ENCODE measurements at places on chromosomes 6 and 20.

- no peak for DNase-seq
Measured at GRCh38 chr20:33812908-33813462, 1.8 kb downstream of the CHMP4B start.

DNA sequence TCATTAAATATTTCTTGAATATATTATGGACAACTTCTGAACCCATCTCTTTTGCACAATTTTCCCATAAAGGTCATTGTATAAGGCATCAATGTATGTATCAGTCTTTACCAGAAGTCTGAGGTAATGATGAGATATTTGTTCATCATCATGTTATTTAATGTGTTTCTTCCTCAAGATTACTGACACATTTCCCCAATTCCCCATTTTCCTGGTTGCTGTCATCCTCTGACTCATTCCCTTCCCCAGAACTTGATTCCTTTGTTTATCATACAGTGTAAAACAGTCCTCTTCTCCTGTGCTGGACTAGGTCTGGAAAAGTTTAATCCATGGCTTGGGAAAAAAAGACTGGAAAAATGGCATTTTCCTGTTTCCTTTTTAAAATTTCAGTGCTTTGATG lies 107.9 kb upstream of the FLRT3 start:
- no peak for DNase-seq

- DNase-seq, result no peak
Measured at GRCh38 chr6:151431337-151431736, 20.6 kb downstream of the RMND1 start.

DNA sequence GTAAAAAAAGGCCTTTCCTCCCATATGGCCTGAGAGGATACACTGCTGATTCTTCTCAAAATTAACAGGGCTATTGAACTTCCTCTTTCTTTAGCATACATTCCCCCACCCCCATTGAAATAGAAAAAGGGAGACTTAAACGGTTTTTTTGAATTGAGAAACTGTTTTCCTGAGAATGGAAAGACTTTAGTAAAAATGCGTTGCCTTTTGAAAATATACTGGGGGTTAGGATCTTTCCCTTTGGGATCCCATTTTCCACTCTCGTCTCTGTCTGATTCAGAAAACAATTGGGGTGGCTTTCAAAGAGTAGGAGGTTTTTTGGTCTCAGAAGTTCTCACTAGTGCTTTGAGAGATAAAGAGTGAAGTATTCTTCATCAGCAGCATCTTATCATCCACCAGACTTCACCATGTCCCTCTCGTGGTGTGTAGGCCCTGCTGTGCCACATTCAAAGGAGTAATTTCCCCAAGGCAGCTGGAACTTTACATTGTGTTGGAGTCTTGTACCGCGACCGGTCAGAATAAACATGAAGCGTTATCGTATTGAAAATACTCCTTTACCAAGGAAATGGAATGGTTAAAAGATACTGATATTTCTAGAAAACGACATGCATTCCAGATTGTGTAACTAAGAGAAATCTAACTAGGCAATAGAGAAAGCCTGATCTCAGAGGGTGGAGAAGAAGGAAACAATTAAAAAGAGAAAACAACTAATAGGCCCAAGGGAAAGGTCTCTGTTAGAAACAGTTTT lies 10.6 kb downstream of the MYB start:
- no peak for DNase-seq

DNA sequence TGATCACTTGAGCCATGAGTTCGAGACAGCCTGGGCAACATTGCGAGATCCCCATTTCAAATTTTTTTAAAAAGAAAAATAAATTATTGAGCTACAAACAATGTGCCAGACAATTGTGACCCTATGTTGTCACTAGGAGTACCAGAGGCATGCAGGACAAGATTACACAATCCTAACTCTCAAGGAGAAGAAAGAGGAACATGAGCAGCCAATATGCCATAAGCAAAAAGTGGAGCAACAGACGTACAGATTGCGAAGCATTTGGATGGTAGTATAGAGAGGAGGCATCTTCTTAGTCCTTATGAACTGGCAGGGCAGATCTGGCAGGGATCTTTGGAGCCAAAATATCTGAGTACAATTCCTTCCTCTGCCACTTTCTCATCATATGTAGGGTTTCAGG lies 156.4 kb downstream of the OR2B2 start:
- DNase-seq, result no peak

GRCh38 chr6:29702519-29703103 lies 20.6 kb upstream of the HLA-F start:
- DNase-seq, result peak; percentile 87

- no peak for DNase-seq
Measured at GRCh38 chr6:157050537-157051265, 272.6 kb downstream of the TMEM242 start.

- no peak for DNase-seq
Measured at GRCh38 chr6:149153693-149154092, 163.8 kb upstream of the TAB2 start.

All from activated CD4-positive, alpha-beta T cell treated with anti-CD3 and anti-CD28 coated beads, Interleukin-2, amount 50 U/mL, for 48 hours (primary cell).